CD4-positive, CD25-positive, alpha-beta regulatory T cell (primary cell): ENCODE measurements at places on chromosomes 2 and 18. TPM values are rescaled to one million over a fixed set of nuclear protein-coding genes. Genes with fewer than 3 reads are reported as not detected.
A peak's percentile ranks its signal among the peaks of the same experiment; 100 is the strongest.

ZNF396 gene
- not detected for total RNA-seq

- H3K4me1 ChIP-seq, result no peaks in the 10 kb centered on the region
- H3K36me3 ChIP-seq, result peaks cover 55% of the 10 kb centered on the region
- no peaks in the 10 kb centered on the region for H3K27me3 ChIP-seq
Observed at GRCh38 chr18:70022636-70023035, 75.0 kb upstream of the CD226 start.

DNA sequence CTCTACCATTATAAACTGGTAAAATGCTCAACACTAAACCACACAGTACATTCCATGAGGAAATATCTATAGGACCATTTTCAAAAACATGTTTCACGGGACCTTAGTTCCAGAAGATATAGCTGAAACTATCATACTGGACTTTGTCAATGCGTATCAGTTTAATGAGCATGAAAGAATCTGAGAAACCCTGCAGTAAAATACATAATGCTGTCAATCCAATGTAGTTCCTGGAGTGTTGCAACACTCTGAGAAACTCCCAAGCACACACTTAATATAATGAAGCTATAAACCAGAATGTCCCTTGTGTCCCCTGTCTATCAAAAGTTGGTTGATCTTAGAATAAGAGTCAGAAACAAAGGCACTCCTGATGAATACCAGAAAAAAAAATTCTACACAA lies 16.2 kb downstream of the IWS1 start:
- H3K27me3 ChIP-seq, result no peaks in the 10 kb centered on the region
- H3K4me3 ChIP-seq, result peak overlapping the region; percentile 14
- no peak overlapping the region for H3K27ac ChIP-seq
- H3K4me1 ChIP-seq, result peaks cover 8% of the 10 kb centered on the region
- DNase-seq, result no peak

TUBA4B gene
- not detected for total RNA-seq

ZNF521 gene
- 1.8 TPM for total RNA-seq

- no peaks in the 10 kb centered on the region for H3K4me1 ChIP-seq
- H3K36me3 ChIP-seq, result no peaks in the 10 kb centered on the region
- no peaks in the 10 kb centered on the region for H3K27me3 ChIP-seq
- H3K27ac ChIP-seq, result no peak overlapping the region
- H3K4me3 ChIP-seq, result no peak overlapping the region
- no peak for DNase-seq
Observed at GRCh38 chr18:3692113-3692621, 242.2 kb downstream of the TGIF1 start.

DNA sequence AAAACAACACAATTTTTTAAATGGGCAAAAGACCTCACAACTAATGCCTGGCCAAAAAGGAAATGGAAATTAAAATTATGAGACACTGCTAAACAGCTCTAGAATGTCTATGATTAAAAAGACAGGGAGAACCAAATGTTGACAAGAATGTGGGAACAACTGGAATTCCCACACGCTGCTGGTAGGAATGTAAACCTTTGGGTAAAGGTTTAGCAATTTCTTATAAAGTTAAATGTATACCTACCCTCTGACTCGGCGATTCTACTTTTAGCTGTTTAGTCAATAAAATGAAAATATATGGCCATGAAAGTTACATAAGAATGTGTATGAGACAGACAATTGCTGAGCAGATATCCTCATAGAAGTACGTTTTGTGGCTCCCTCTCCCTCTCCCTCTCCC lies 60.9 kb downstream of the ATF2 start:
- H3K36me3 ChIP-seq, result peaks cover 35% of the 10 kb centered on the region
- H3K4me1 ChIP-seq, result no peaks in the 10 kb centered on the region
- H3K27ac ChIP-seq, result no peak overlapping the region
- H3K27me3 ChIP-seq, result no peaks in the 10 kb centered on the region
- no peak for DNase-seq

- no peaks in the 10 kb centered on the region for H3K36me3 ChIP-seq
- peaks cover 5% of the 10 kb centered on the region for H3K4me1 ChIP-seq
- H3K4me3 ChIP-seq, result peak overlapping the region; percentile 47
- H3K27ac ChIP-seq, result no peak overlapping the region
Observed at GRCh38 chr2:113698892-113699447, 57.5 kb downstream of the SLC35F5 start.

- no peak overlapping the region for H3K4me3 ChIP-seq
- no peaks in the 10 kb centered on the region for H3K36me3 ChIP-seq
- H3K27me3 ChIP-seq, result no peaks in the 10 kb centered on the region
- no peak for DNase-seq
Observed at GRCh38 chr2:85588236-85588635, 4.0 kb downstream of the VAMP5 start.

GRCh38 chr2:136222862-136223261 lies 104.9 kb upstream of the CXCR4 start:
- H3K27ac ChIP-seq, result no peak overlapping the region
- H3K4me3 ChIP-seq, result no peak overlapping the region
- no peaks in the 10 kb centered on the region for H3K27me3 ChIP-seq
- DNase-seq, result no peak
- H3K36me3 ChIP-seq, result no peaks in the 10 kb centered on the region

TGFA gene
- total RNA-seq, result 0.42 TPM

GRCh38 chr2:112156152-112156986 lies 18.2 kb downstream of the FBLN7 start:
- peaks cover 26% of the 10 kb centered on the region for H3K4me1 ChIP-seq
- H3K36me3 ChIP-seq, result no peaks in the 10 kb centered on the region
- peak overlapping the region; percentile 34 for H3K4me3 ChIP-seq
- H3K27ac ChIP-seq, result peak overlapping the region; percentile 66
- no peaks in the 10 kb centered on the region for H3K27me3 ChIP-seq

GRCh38 chr18:58223717-58224424 lies 179.8 kb downstream of the NEDD4L start:
- H3K4me1 ChIP-seq, result peaks cover 6% of the 10 kb centered on the region
- H3K4me3 ChIP-seq, result no peak overlapping the region
- H3K27me3 ChIP-seq, result peaks cover 1% of the 10 kb centered on the region
- no peak overlapping the region for H3K27ac ChIP-seq

- H3K4me3 ChIP-seq, result peak overlapping the region; percentile 59
- peaks cover 51% of the 10 kb centered on the region for H3K36me3 ChIP-seq
- peaks cover 47% of the 10 kb centered on the region for H3K4me1 ChIP-seq
- no peak for DNase-seq
- H3K27me3 ChIP-seq, result no peaks in the 10 kb centered on the region
- H3K27ac ChIP-seq, result peak overlapping the region; percentile 68
Observed at GRCh38 chr2:230794497-230794896, 70.2 kb upstream of the ITM2C start.

- no peak overlapping the region for H3K4me3 ChIP-seq
- no peaks in the 10 kb centered on the region for H3K4me1 ChIP-seq
- no peaks in the 10 kb centered on the region for H3K36me3 ChIP-seq
- no peak overlapping the region for H3K27ac ChIP-seq
- DNase-seq, result no peak
Observed at GRCh38 chr2:121902171-121902591, 146.7 kb downstream of the TSN start.

- no peaks in the 10 kb centered on the region for H3K36me3 ChIP-seq
- H3K27ac ChIP-seq, result no peak overlapping the region
- no peaks in the 10 kb centered on the region for H3K4me1 ChIP-seq
- DNase-seq, result no peak
- peaks cover 2% of the 10 kb centered on the region for H3K27me3 ChIP-seq
Observed at GRCh38 chr2:74944987-74945787, 13.3 kb upstream of the POLE4 start.

KCNG2 gene
- total RNA-seq, result not detected

DNA sequence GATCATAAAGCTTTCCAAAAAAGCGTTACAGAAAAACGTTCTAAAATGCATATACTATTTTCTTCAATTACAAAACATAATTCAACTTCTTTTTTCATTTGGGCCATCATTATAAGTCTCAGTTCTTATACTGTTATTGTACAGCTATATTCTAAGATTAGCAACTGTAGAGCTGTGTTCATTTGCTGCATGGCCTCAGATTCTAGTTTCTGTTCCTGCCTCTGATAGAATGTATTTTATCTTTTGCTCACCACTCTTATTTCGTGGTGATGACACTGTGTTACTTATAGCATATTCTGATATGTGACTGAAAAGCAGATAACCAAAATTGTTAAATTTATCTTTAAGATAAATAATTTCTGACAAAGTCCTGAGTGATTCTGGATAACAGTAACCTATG lies 67.2 kb downstream of the PTRHD1 start:
- no peak for DNase-seq
- H3K4me3 ChIP-seq, result no peak overlapping the region
- no peaks in the 10 kb centered on the region for H3K27me3 ChIP-seq
- H3K36me3 ChIP-seq, result peaks cover 28% of the 10 kb centered on the region

BOLL gene
- not detected for total RNA-seq

GRCh38 chr2:46332686-46333281 lies 35.6 kb downstream of the EPAS1 start:
- H3K4me1 ChIP-seq, result no peaks in the 10 kb centered on the region
- no peak overlapping the region for H3K4me3 ChIP-seq

CDK5R2 gene
- not detected for total RNA-seq

DNA sequence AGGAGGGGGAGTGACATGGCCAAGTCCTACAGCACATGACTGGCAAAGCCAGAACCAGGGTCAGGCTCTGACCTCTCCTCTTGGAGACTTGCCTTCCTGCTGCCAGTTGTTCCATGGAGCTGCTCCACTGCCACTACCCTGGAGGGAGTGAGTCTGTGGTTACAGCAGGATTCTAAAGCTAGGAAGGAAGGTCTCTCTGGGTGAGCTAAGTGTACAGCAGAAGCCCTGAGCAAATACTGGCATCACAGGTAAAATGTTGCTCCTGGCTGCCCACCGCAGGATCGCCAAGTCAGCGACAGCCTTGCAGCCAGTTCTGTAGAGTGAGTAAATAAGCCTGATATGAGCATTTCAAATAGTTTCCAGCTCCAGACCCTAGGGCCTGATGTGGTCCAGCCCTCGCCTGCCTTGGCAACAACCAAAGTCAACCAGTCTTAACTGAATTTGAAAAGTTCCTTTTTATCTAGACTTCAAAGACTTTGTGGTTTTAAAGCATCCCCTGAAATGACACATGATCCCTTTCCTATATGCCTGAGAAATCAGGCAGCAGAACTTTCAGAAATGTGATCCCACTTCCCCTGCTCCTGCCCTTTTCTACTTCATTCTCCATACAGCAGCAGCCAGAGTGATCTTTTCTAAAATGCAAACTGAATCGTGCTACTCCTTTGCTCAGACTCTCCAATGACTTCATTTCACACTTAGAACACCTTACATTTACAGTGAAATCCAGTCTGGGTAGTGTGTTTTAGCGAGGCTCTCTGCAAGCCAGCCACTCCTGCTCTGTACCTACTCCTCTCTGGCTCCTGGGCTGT lies 114.3 kb downstream of the MGAT5 start:
- H3K4me3 ChIP-seq, result no peak overlapping the region
- H3K27ac ChIP-seq, result no peak overlapping the region
- no peak for DNase-seq
- peaks cover 5% of the 10 kb centered on the region for H3K4me1 ChIP-seq

MFSD2B gene
- total RNA-seq, result 0.39 TPM

- no peaks in the 10 kb centered on the region for H3K27me3 ChIP-seq
- H3K4me1 ChIP-seq, result no peaks in the 10 kb centered on the region
- H3K36me3 ChIP-seq, result no peaks in the 10 kb centered on the region
Observed at GRCh38 chr2:43068041-43068533, 158.3 kb downstream of the ZFP36L2 start.

- no peaks in the 10 kb centered on the region for H3K4me1 ChIP-seq
- H3K4me3 ChIP-seq, result no peak overlapping the region
- H3K27ac ChIP-seq, result no peak overlapping the region
- no peaks in the 10 kb centered on the region for H3K27me3 ChIP-seq
Observed at GRCh38 chr2:232200195-232200594, 178.4 kb upstream of the ALPP start.

ANO7 gene
- total RNA-seq, result 0.17 TPM

DNA sequence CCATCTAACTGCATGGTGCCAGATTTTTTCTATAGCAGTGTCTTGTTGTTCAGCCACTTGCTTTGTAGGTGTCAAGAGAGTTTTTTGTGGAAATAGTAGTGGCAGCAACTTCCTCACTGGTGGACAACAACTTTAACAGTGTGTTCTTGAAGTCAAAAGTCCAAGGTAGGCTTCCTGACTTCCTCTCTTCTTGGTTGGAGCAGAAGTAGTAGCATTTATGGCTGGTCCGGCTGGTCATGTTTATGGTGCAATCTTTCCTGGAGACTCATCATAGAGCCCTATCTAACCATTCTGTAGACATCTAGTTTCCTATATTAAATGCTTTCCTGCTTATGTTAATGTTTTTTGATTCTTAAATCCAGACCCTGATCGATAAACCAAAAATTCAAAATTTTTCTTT lies 11.7 kb downstream of the GPR75 start:
- H3K4me1 ChIP-seq, result no peaks in the 10 kb centered on the region
- no peak for DNase-seq
- H3K27ac ChIP-seq, result no peak overlapping the region
- H3K4me3 ChIP-seq, result no peak overlapping the region
- no peaks in the 10 kb centered on the region for H3K27me3 ChIP-seq

TEKT4 gene
- total RNA-seq, result not detected

L3MBTL4 gene
- total RNA-seq, result 2.1 TPM

NYAP2 gene
- total RNA-seq, result 0.20 TPM

DCC gene
- not detected for total RNA-seq

- no peak for DNase-seq
- H3K4me3 ChIP-seq, result no peak overlapping the region
- no peaks in the 10 kb centered on the region for H3K27me3 ChIP-seq
- H3K27ac ChIP-seq, result no peak overlapping the region
Observed at GRCh38 chr2:40240070-40240469, 211.8 kb downstream of the SLC8A1 start.
